H9 (cell line): ENCODE measurements at places on chromosomes 1 and 21. TPM values are rescaled to one million over a fixed set of nuclear protein-coding genes. Genes with fewer than 3 reads are reported as not detected.

GRCh38 chr1:109299558-109300343, 7.1 kb downstream of the MYBPHL start:
- DNase-seq, result no peak

DNA sequence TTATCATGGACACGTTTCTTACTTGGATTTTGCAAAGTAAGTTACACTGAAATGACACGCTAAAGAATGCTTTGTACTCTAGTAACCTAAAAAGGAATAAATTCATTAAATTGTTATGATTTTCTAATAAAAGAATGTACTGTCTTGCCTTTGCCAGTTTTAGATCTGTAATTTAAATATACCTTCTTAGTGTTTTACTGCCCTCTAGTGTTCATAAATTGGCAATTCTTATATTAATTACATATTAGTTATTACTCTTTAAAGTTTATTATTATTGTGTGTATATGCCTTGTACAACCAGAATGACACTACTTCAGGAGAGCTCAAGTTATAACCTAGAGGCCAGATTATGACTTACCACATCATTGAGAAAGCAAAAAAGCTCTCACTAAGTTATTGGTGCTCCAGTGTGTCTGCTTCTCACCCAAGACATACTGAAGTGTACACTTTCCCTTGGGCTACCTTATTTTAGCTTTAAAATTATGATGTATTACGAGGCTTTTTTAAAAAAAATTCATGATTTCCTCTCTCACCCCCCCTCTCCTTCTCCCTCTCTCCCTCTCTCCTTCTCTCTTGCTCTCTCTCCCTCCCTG, 169.9 kb downstream of the HS2ST1 start:
- DNase-seq, result no peak

- no peak for DNase-seq
Observed at GRCh38 chr1:228085287-228085951, 2.9 kb downstream of the ARF1 start.

DNA sequence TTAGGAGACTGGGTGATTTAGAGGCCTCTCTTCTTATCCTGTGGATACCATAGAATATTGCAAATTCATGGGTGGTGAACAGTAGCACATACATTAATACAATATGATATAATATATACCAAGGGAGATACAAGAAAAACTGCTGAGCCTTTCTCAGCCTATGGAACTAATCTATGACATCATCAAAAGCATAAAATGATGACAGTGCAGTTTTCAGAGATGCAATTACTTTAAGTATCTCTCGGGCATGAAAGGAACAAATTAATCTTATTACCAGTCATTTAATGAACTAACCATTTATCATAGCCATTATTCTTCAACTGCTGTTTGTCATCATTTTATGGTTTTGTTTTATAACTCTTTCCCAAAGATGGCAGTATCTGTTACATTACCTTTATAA, 3.5 kb downstream of the CHODL start:
- DNase-seq, result no peak

- DNase-seq, result no peak
Observed at GRCh38 chr21:44375281-44375651, 21.8 kb downstream of the TRPM2 start.

DNA sequence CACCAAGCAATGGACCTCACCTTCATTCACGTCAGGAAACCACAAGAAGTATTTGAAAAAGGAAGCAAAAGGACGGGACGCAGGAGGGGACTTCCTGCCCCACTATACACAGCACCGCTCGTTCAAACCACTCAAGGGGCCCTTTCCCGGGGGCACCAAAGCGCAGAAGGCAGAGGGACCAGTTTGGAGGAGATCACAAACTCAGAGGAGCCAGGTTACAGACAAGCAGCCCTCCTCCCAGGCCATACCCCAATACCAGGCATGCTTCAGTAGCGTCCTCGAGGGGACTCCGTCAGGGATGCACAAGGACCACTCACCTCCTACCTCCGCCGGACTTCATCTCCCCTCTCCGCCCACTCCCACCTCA, 685 bp downstream of the CRTC2 start:
- peak; percentile 42 for DNase-seq

HAO2 gene
- total RNA-seq, result 0.13 and 0.61 TPM in 2 replicates

DNA sequence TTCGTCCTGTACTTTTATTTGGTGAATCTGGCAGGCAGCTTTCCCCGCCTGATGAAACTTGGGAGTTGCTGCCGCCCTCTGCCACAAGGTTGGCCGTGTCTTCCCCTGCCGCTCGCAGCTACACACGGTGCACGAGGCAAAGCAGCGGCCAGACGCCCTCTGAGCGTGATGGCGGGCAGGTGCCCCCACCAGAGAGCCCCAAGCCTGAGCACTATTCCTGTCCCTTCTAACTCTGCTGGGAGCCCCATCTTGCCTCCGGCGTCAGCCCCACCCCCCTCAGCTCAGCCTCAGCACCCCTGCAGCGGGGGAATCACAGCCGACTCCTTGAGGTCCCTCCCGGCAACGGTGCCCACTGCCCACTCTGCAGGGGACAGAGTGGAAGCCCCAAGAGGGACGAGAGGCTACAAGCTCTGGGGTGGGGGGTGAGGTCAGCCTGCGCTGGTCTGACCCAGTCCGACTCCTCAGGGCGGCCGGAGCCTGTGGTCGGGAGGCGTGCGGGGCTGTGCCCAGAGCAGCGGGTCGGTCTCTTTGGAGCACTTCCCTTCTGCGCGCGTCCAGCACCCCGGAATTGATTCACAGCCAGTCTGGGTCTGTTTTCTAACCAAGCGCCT, 41.3 kb downstream of the RIPK4 start:
- no peak for DNase-seq

- DNase-seq, result no peak
Observed at GRCh38 chr1:2304921-2305681, 77.0 kb downstream of the SKI start.

VWA5B1 gene
- 0.18 TPM in 1 of 2 replicates, not detected in the other for total RNA-seq

KLHDC9 gene
- 6.6 and 7.0 TPM in 2 replicates for total RNA-seq

- DNase-seq, result no peak
Observed at GRCh38 chr1:93605812-93606512, 75.7 kb downstream of the BCAR3 start.

C1orf74 gene
- total RNA-seq, result 2.1 and 2.4 TPM in 2 replicates

ERG gene
- total RNA-seq, result 0.11 and 0.18 TPM in 2 replicates
